ENCODE measurements at places on chromosomes 7 and 10.

DNA sequence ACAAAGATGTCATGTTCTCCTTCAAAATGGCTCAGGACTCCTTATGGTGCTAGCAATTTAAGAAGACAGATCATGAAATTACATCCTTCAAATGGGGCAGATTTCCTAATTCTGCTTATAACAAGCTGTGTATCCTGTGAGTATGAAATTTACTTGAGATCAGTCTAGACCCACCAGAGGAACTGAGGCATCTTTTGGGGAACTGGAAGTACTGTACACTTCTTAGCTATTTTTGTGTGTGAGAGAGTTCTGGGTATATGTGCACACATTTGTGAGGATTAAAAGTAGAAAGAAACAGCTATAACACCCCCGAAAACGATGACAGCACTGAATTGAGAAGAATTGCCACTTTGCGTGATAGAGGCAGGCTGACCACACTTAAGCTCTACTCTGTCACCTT, 187.0 kb upstream of the CCDC6 start:
- no peak for DNase-seq

DNA sequence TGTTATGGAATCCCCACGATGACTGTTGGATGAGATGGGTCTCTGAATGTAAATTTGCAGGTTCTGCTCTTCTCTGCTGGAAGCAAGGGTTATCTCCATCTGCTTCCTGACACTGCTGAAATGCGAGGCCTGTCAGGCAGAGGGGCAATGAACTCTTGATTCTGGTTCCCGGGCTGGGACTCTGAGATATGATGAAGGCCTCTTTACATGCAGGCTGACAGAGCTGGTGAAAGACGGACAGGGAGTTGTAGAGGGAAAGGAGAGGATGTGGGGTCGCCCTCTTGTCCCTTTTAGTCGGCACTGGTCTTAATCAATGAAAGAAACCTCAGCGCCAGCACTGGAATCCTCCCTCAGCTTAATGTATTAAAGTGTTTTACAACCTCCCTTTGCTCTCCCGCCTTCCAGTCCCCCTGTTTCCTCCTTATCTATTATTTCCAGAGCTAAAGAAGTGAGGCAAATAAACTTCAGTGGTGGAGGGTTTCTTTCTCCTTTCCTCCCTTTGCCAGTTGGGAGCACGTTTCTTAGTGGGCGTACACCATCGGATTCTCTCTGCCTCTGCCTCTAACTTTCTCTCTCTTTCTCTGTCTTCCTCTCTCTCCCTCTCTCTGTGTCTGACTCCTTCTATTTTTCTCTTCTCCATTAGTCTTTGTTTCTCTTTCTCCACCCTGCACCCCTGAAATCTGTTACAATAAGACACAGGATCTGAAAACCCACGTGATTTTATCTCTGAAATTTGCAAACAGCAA, 145.6 kb downstream of the BAMBI start:
- no peak for DNase-seq

- DNase-seq = no peak
These were observed 49.8 kb downstream of the LMBR1 start for GRCh38 chr7:156843157-156843556.

- DNase-seq = no peak
These were observed 33.2 kb downstream of the GNAT3 start for GRCh38 chr7:80478683-80479082.

GRCh38 chr10:92045641-92046106, 122.1 kb downstream of the BTAF1 start:
- no peak for DNase-seq

DNA sequence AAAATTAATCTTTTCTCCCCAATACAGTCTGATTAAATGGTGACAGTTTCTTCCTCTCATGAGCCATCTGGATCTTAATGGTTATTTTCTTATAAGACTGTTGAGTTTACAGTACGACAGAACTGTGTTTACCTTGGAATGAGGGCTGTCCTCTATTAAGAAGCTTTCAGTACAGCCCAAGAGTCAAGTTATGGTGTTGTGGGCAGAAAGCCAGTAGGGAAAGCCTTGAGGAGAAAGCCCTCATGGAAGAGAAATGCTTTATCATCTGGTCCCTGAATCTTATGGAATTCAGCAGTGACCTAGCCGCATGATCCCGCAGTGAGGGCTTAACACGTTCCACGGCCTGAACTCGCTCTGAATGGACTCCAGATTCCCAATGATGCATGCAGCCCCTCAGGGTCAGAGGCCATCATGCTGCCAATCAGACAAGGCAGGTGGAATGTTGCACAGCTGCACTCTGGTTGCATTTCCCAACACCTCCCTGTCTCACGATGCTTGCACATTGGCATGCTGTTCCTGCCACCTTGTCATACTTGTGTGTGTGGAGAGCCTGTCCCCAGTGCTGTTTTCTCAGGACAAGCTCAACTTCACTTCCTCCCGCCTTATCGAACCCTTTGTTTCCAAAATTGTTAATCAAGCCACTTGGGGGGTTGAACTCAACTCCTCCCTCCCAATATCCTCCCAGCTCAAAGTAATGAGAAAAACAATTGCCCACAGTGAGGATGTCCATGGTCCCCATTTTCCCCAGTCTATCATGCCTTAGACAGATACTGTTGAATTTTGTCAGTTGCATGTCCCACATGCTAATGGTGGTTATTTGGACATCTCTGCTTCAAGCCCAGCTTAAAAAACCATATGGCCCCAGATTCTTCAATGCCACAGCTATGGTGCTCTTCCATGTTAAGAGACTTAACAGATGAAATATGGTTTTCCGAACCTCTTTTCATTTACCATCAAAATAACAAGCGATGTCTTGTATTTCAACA, 211.1 kb upstream of the TCF7L2 start:
- DNase-seq = no peak

GRCh38 chr7:32564542-32564941, 69.3 kb downstream of the AVL9 start:
- no peak for DNase-seq

DNA sequence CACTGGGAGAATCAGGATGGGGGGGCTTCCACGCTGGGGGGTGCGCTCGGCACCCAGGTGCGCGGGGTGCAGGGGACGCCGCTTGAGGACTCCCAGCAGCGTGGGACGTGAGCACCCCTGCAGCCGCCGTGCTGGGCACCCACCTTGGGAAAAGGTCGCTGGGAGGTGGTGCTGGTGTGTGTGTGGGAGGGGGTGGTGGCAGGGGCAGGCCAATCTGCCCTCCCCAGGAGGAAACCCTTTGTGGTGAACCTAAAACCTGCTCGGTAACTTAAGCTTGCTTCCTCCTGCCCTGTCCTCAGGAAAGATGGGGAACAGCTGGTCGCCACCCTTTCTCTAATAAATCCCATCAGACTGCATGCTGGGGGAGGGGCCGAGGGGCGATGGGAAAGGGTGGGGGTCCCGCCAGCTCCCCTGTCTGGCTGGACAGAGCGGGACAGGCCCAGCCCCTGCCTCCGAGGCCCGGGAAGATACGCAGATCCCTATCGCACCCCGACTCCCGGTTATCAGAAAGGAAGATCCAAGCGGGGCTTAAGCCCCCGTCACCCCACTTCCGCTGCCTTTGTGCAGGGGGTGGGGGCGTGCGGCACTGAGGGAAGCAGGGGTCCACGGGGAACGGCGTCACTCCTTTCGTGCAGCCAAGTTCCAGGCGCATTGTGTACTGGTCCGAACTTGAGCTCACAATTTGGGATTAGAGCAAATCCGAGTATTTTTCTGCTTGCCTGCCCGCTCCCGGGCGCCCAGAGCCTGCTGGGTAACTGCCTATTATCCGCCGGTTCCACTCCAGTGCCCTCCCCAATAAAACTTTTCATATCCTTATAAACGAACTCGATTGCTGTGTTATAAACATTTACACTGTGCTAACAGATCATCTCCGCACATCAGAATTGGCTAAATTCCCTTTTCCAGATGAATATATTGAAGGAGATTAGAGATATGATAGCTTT, 64.6 kb downstream of the UNCX start:
- DNase-seq = no peak

- DNase-seq = no peak
These were observed 598.3 kb upstream of the GHITM start for GRCh38 chr10:83541046-83541445.

DNA sequence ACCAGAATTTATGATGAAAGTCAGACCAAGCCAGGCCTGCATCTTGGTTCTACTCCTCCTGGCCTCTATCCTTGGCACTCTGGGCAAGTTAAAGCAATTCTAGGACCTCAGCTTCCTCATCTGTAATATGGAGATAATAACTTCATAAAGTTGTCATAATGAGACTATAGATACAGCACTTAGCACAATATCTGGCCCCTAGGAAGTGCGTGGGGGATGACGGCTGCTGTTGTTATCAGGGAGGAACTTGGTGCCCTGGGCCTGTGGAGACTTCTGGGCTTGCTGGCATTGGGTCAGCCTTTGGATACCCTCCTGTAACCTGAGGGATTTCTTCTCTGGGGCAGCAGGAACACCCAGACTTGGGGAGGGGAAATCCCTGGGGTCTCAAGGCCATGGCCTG, 27.6 kb downstream of the PFKFB3 start:
- DNase-seq = no peak
